Lung microvascular endothelial cell (primary cell): ENCODE measurements at places on chromosomes 12 and 14.

GRCh38 chr12:68984796-68985573 lies 52.0 kb upstream of the CPM start:
- DNase-seq: no peak

DNA sequence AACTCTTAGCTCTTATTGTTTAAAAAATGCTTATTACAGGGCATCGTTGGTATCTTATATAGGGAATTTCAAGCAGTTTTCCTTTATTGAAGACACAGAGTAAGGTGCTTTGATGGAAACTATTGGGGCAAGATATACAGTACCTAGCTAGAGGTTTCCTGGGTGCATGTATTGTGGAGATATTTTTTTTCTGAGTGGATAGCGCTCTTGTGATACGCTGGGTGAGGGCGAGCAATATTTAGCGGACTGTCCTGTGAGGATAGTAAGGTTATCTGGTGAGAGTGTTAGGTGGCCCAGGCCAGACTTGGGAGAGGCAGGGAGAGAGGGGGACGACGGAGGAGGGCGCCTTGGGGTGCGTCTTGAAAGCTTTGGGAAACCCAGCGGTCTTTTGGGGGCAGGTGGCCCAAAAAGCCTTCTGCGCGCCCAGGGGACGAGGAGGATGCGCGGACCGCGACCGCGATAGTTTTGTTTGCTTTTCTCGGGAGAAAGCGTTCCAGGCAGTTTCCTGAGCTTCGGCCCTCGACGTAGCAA lies 596 bp upstream of the BICD1 start:
- DNase-seq: no peak

GRCh38 chr12:12408265-12408690 lies 51.4 kb downstream of the BORCS5 start:
- no peak for DNase-seq

DNA sequence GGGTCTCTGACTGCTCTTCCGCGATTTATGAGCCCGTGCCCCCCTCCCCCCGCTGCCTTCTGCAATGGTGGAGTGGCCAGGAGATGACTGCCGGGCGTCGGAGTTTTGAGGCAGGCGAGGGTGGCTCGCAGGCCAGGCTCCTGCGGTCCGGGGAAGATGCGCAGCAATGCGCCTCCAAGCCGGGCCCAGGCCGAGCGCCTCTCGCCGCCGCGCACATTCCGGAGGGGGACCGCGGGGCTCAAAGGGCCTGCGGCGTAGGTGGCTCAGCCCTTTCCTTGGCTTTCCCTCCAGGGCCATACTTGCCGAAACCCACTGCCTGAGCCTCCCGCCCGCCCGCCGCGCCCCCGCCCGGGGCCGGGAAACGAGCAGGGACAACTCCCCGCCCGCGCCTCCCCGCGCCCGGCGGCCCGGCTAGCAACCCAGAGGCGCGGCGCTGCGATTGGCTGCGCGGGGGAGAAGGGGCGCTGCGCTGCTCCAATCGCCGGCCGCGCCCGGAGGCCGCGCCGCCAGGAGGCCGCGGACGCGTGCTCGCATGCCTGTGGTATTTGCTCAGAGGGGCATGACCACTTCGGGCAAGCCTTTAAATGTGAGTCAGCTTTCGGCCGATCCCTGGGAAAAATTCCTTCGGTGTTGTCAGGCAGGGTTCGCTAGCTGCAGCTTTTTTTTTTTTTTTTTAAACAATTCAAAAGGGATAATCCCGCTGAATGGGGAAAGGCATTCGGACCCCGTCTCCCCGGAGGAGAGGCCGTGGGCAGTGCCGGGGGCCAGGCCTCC lies 157.9 kb upstream of the PARP11 start:
- DNase-seq: peak; percentile 99

DNA sequence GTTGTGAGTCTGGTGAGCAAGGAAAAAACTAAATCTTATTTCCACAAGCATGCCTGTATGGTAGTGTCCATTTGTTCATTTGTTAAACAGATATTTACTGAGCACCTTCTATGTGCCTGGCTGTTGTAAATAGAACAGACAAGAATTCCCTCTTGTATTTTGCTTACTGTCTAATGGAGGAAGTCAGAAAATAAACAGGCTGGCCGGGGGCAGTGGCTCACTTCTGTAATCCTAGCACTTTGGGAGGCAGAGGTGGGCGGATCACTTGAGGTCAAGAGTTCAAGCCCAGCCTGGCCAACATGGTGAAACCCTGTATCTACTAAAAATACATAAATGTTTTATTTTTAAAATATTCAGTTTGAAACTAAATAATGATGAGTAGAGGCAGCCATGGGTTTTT lies 79.3 kb downstream of the GTF2A1 start:
- no peak for DNase-seq

DNA sequence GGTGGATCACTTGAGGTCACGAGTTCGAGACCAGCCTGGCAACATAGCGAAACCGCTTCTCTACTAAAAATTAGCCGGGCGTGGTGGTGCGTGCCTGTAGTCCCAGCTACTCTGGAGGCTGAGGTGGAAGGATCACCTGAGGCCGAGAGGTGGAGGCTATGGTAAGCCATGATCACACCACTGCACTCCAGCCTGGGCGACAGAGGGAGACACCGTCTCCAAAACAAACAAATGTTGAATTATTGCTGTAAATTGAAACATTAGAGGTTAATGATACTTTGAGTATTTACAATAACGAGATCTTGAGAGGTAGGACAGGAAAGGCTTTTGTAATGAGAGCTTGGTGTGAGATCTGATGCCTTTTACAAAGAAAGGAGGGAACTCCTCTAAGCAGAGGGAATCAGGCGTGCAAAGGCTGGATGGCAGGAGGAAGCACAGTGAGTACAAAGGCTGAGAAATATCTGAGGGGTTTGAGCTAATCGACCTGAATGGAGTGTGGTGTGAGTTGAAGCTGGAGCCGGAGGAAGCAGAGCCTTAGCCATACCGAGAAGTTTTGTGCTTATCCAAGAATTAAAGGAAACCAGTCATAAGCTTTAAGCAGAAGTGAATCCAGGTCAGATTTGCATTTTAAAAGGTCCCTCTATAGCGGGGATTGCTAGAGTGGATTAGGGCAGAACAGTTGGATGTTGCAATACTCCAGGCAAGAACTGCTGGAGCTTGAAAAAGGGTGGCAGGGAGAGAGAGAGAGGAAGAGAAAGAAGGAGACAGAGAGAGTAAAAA lies 1.1 kb downstream of the RHNO1 start:
- DNase-seq: no peak

GRCh38 chr12:27436029-27436428 lies 10.5 kb upstream of the SMCO2 start:
- no peak for DNase-seq

DNA sequence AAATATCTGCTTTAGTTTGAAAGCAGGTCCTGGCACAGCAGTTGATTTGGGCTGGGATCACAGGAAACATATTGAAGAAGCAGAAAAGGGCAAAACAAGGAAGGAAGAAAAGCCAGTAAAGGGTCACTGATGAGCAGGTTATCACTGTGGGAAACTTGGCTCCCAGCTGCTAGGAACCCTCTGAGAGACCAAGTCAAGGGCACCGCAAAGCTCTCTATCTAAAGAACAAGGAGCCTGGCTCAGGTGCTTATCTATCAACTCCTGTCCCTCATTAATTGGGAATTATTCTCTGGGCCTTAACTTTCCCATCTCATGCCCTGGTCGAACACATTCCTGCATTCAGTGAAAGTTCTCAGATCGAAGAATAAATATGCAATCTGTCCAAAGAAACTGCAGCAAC lies 450.9 kb upstream of the RPL10L start:
- DNase-seq: no peak

- DNase-seq: no peak
These were observed 42.0 kb upstream of the TBC1D15 start for GRCh38 chr12:71797531-71797930.

DNA sequence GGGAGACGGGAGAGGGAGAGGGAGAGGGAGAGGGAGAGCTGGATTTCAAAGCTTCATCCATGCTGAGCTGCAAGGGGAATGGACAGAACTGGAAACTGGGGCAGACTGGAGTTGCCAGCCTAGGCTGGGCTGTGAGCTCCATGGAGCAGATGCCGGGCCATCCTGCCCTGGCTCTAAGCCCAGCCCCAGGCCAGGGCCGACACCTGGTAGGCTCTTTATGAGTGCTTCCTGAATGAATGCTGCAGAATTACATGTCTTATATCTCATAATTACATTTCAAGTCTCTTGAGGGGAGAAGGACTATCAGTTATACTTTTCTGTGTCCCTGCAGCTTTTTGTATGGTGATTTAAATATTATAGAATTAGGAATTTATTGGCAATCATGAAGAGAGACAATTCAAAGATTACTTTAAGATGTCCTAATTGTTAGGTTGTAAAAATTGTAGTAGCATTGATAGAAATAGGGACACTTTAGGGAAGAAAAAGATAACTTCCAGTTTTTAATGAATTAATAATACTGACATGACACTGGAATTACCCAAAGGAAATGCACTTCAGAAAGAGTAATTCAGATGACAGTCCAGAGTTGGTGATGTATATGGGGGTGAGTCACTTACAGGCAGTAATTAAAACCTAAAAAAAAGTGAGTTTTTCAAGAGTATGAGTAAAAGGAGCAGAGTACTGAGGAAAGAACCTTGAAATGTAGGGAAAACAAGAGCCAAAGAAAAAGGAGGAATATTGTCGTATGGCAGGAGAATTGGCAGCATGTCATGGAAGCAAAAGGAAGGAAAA lies 29.0 kb downstream of the SCYL2 start:
- peak; percentile 11 for DNase-seq

DNA sequence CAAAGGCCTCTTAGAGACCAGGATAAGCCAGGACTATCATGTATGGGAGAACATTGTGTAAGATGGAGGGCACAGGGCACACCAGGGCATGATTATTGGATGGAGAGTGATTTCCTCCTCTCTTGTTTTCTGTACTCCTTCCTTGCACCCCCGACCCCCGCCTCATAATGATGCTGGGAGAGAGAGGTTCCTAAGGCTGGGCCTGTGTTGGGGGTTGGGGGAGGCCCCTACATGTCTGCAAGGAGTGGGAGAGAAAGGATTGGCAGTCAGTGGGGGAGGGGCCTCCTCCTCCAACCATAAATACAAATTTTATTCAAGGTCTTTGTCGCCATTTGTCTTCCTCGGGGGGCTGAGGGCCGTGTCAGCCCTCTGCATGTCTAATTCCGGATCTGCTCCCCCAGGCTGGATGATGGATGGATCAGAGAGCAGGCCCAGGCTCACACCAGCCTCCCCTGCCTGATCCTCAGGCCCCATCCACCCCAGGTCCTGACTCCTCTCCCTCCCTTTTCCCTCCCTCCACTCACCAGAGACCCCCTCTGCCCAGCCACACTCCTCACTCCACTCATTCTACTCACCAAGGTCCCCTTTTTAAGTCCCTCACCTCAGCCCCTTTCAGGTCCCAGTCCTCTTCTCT lies 2.0 kb upstream of the C1QL4 start:
- no peak for DNase-seq

DNA sequence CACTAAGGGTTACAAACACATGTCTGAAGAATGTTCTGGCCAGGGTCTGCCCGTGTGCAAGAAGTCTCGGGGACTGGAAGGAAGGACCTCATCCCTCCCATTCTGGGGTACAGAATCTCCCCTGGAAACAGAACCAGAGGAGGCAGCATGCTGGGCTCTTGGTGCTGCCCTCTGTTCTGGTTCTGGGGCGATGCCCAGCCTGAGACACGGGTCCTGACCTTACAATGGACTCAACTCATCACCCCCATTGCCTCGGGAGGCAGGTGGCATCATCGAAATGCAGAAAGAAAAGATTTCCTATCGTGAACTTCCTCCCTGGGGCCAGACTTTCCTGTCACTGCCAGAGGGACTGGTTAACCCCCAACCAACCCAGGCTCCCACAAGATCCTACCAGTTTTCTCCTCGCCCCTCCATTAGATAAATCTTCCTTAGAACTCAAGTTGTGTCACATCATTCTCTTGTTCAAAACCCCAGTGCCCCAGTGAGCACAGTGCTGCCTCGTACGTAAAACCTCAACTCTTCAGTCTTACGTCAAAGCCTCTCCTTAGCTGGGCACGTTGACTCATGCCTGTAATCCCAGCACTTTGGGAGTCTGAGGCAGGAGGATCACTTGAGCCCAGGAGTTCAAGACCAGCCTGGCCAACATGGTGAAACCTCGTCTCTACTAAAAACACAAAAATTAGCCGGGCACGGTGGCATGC lies 52.1 kb downstream of the PSMA6 start:
- DNase-seq: no peak

DNA sequence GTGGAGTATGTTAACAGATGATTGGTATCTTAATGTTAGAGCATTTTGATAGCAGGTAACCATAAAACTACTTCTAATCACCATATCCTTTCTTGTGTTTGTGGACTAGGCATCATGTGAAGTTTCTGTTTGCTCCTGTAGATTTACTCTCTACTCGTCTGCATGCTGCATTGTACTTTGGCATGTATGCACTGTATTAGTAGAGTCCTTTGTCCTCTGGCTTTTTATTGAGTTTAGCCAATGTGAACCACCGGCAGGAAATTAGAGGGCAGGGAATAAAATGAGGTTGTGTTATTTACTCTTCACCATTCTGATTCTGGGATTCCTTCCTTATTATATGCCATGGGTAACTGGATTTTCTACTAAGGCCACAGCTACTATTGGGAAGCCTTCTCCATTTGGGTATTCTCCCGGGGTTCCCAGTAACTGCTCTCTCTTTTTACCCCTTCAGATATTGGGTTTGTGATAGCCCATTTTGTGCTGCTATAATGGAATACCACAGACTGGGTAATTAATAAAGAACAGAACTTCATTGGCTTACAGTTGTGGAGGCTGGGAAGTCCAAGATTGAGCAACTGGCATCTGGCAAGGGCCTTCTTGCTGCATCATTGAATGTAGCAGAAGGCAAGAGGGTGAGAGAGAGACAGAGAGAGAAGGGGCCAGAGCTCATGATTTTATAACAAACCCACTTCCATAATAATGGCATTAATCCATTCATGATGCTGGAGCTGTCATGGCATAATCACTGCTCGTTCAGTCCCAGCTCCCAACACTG lies 22.4 kb downstream of the FAM177A1 start:
- no peak for DNase-seq
